Activated naive CD4-positive, alpha-beta T cell treated with anti-CD3 and anti-CD28 coated beads, Interleukin-2, amount 10 ng/mL, durations not matched to agents 7 days and 5 days (primary cell): ENCODE measurements at places on chromosomes 3 and 15.
A peak's percentile ranks its signal among the peaks of the same experiment; 100 is the strongest.

DNA sequence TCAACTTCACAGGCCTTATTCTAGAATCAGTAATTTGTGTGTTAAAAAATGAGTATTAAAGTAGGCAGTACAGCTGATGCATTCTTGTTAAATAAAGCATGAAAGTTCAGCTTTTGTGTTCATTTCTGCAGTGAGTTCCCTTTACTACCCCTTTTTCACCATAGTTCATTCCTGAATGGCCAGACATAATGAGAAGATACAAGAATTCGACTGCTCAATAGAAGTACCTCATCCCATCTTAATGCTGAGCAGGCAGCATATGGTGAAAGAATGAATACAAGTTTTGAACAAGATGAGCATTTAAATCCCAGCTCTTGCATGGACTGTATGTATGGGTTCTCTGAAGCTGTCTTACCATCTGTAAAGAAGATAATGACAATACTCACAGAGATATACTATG lies 647.6 kb upstream of the TGFBR2 start:
- H3K4me1 ChIP-seq: no peaks in the 10 kb centered on the region
- H3K27me3 ChIP-seq: peaks cover 8% of the 10 kb centered on the region
- DNase-seq: no peak

- no peak overlapping the region for H3K4me3 ChIP-seq
- no peaks in the 10 kb centered on the region for H3K36me3 ChIP-seq
- no peaks in the 10 kb centered on the region for H3K27me3 ChIP-seq
These were observed 344.6 kb upstream of the PROK2 start for GRCh38 chr3:72129501-72130094.

DNA sequence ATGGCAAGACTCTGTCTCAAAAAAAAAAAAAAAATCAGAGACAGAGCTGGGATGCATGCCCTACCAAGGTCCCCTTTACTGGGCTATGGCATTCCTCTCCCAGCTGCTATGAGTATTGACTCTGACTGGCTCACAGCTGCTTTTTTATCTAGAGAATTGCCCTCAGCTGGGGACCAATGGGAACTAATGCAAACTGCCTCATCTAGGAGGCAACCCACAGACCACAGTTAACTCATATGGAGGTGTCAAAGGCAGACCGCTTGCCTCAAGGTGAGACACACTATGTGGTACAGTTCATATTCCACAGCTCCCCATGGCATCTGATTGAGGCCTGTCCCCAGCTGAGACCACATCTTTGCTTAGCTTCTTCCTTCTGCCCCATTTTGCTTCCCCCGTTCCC lies 183.5 kb upstream of the EOMES start:
- H3K4me3 ChIP-seq: no peak overlapping the region
- no peaks in the 10 kb centered on the region for H3K27me3 ChIP-seq
- H3K36me3 ChIP-seq: peaks cover 4% of the 10 kb centered on the region
- no peak overlapping the region for H3K27ac ChIP-seq
- H3K4me1 ChIP-seq: peaks cover 21% of the 10 kb centered on the region

- H3K27ac ChIP-seq: no peak overlapping the region
- no peak for DNase-seq
- no peaks in the 10 kb centered on the region for H3K27me3 ChIP-seq
These were observed 66.0 kb downstream of the DNAJB8 start for GRCh38 chr3:128400671-128401070.

DNA sequence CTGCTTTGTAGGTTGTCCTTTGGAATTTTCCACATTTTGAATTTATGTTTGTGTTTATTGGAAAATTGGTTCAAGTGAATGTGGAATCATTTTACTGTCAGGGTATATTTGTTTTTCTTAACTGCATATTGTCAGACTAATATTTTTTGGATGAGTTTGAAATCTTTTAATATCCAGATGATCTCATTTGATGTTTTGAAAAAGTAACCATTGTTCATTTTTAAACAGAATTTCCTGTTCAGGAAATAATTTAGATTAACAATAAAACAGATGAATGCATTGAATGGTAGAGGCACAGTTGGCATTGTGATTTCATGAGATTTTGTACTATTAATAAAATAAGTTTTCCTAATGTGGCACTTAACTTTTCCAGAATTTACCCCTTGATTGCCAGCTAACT lies 15.5 kb downstream of the TRAK1 start:
- peaks cover 2% of the 10 kb centered on the region for H3K36me3 ChIP-seq
- no peaks in the 10 kb centered on the region for H3K27me3 ChIP-seq
- DNase-seq: no peak
- no peak overlapping the region for H3K4me3 ChIP-seq

GRCh38 chr3:138845181-138845601 lies 10.5 kb upstream of the PIK3CB start:
- DNase-seq: no peak
- peaks cover 4% of the 10 kb centered on the region for H3K27me3 ChIP-seq
- H3K27ac ChIP-seq: no peak overlapping the region
- no peaks in the 10 kb centered on the region for H3K36me3 ChIP-seq
- no peak overlapping the region for H3K4me3 ChIP-seq

GRCh38 chr3:138234401-138235179 lies 47.5 kb downstream of the ARMC8 start:
- H3K36me3 ChIP-seq: peaks cover 30% of the 10 kb centered on the region
- DNase-seq: no peak
- H3K4me1 ChIP-seq: peaks cover 7% of the 10 kb centered on the region
- H3K27me3 ChIP-seq: no peaks in the 10 kb centered on the region

- peaks cover 44% of the 10 kb centered on the region for H3K4me1 ChIP-seq
- H3K27ac ChIP-seq: peak overlapping the region; percentile 97
- H3K27me3 ChIP-seq: peaks cover 14% of the 10 kb centered on the region
- peaks cover 11% of the 10 kb centered on the region for H3K36me3 ChIP-seq
- peak overlapping the region; percentile 98 for H3K4me3 ChIP-seq
These were observed 768 bp downstream of the AAGAB start for GRCh38 chr15:67253549-67254237.

DNA sequence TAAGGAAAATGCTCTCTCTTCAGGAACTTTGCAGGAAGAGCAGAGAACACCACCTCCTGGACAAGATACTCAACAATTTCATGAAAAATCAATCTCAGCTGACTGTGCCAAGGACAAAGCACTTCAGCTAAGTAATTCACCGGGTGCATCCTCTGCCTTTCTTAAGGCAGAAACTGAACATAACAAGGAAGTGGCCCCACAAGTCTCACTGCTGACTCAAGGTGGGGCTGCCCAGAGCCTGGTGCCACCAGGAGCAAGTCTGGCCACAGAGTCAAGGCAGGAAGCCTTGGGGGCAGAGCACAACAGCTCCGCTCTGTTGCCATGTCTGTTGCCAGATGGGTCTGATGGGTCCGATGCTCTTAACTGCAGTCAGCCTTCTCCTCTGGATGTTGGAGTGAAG lies 200.5 kb downstream of the AKAP13 start:
- peaks cover 67% of the 10 kb centered on the region for H3K36me3 ChIP-seq
- DNase-seq: peak; percentile 64
- peaks cover 69% of the 10 kb centered on the region for H3K4me1 ChIP-seq
- H3K27me3 ChIP-seq: no peaks in the 10 kb centered on the region
- peak overlapping the region; percentile 97 for H3K27ac ChIP-seq

- no peak overlapping the region for H3K4me3 ChIP-seq
- no peaks in the 10 kb centered on the region for H3K36me3 ChIP-seq
- H3K27me3 ChIP-seq: no peaks in the 10 kb centered on the region
- no peaks in the 10 kb centered on the region for H3K4me1 ChIP-seq
These were observed 107.2 kb upstream of the GBE1 start for GRCh38 chr3:81868597-81868996.

DNA sequence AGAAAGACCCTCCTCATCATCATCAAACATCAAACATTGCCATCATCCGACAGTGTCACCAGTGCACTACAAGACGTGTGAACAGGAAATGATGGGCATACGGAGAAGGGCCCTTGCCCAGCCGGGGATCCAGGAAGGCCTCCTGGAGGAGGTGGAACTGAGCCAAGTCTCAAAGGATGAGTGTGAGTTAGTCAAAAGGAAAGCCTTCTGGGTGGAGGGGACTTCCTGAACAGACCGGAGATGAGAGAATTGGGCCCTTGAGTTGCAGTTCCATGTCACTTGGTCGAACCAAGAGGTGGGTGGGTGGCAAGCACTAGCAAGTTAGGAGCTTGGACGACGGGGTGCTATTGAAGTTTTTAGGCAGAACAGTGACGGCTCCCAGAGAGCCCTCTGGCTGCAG lies 8.5 kb downstream of the SEMA4B start:
- H3K27ac ChIP-seq: no peak overlapping the region
- H3K27me3 ChIP-seq: no peaks in the 10 kb centered on the region
- H3K4me3 ChIP-seq: no peak overlapping the region
- DNase-seq: no peak
- H3K36me3 ChIP-seq: peaks cover 10% of the 10 kb centered on the region

GRCh38 chr3:87895983-87896382 lies 162.8 kb downstream of the CGGBP1 start:
- H3K36me3 ChIP-seq: no peaks in the 10 kb centered on the region
- H3K4me3 ChIP-seq: no peak overlapping the region
- no peak for DNase-seq
- no peak overlapping the region for H3K27ac ChIP-seq
- no peaks in the 10 kb centered on the region for H3K27me3 ChIP-seq
- H3K4me1 ChIP-seq: no peaks in the 10 kb centered on the region

DNA sequence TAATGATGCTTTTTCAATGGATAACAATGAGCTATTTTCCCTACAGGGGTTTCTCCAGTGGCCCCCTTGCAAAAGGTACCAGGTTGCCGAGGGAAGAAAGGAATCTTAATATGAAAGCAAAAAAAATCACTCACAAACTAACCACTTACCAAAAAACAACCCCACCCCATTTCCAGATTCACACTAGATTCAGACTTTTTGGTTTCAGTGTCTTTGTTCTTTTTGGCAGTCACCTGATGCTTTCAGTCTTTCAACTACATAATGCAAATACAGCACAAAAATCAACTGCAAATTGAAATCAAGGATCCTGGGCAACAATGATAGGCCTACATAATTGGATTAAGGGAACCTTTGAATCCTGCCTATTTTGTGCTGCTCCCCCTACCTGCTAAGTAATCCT lies 71.1 kb upstream of the RAP2B start:
- peak overlapping the region; percentile 1 for H3K4me3 ChIP-seq
- H3K36me3 ChIP-seq: no peaks in the 10 kb centered on the region
- no peak for DNase-seq
- peaks cover 4% of the 10 kb centered on the region for H3K27me3 ChIP-seq

GRCh38 chr15:100847194-100847593 lies 32.4 kb upstream of the ALDH1A3 start:
- no peaks in the 10 kb centered on the region for H3K36me3 ChIP-seq
- H3K4me1 ChIP-seq: peaks cover 5% of the 10 kb centered on the region
- no peak overlapping the region for H3K4me3 ChIP-seq

- no peaks in the 10 kb centered on the region for H3K36me3 ChIP-seq
- no peak overlapping the region for H3K4me3 ChIP-seq
- no peak overlapping the region for H3K27ac ChIP-seq
- peaks cover 8% of the 10 kb centered on the region for H3K27me3 ChIP-seq
These were observed 95.5 kb downstream of the CCNL1 start for GRCh38 chr3:157064402-157064801.

- H3K36me3 ChIP-seq: no peaks in the 10 kb centered on the region
- no peaks in the 10 kb centered on the region for H3K4me1 ChIP-seq
- no peak for DNase-seq
- H3K4me3 ChIP-seq: no peak overlapping the region
- no peak overlapping the region for H3K27ac ChIP-seq
These were observed 410.8 kb upstream of the RASGRP1 start for GRCh38 chr15:38975282-38975990.

GRCh38 chr3:16337856-16338540 lies 73.0 kb downstream of the OXNAD1 start:
- H3K4me3 ChIP-seq: no peak overlapping the region
- DNase-seq: peak; percentile 79
- peaks cover 50% of the 10 kb centered on the region for H3K4me1 ChIP-seq
- H3K36me3 ChIP-seq: peaks cover 70% of the 10 kb centered on the region
- peak overlapping the region; percentile 76 for H3K27ac ChIP-seq
- H3K27me3 ChIP-seq: no peaks in the 10 kb centered on the region

GRCh38 chr15:70091726-70092463 lies 5.8 kb downstream of the TLE3 start:
- H3K27ac ChIP-seq: no peak overlapping the region
- H3K4me1 ChIP-seq: peaks cover 63% of the 10 kb centered on the region
- H3K4me3 ChIP-seq: no peak overlapping the region

DNA sequence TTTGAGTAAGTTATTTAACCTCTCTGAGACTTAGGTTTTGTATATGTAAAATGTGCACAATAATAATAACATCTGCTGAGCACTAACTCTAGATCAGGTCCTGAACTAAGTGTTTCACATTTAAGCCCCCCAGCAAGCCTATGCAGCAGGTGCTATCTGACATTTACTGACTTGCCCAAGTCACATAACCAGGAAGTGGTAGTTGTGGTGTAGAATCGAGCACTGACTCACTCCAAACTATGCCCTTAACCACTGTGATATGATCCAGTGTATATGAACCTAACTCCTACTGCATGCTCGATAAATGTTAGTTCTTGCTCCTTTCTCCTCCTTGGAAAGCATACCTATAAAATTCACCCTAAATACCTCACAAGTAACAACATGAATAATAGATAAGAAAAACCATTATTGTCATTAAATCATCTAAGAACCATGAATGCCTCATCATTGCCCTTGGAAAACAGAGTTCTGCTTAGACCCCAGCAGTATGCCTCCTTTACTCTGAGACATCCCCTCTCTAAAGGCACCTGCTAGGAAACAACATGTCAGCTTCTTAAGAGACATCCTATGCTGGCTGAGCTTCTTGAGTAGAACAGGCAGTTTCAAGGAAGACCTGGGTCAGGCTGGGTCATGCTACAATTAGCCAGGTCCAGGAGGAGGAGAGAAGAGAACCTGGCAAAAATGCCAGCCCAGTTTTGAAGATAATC lies 3.0 kb upstream of the SHC4 start:
- peaks cover 40% of the 10 kb centered on the region for H3K4me1 ChIP-seq
- peaks cover 61% of the 10 kb centered on the region for H3K27me3 ChIP-seq
- no peak overlapping the region for H3K4me3 ChIP-seq
- H3K36me3 ChIP-seq: peaks cover 4% of the 10 kb centered on the region
- peak; percentile 51 for DNase-seq

DNA sequence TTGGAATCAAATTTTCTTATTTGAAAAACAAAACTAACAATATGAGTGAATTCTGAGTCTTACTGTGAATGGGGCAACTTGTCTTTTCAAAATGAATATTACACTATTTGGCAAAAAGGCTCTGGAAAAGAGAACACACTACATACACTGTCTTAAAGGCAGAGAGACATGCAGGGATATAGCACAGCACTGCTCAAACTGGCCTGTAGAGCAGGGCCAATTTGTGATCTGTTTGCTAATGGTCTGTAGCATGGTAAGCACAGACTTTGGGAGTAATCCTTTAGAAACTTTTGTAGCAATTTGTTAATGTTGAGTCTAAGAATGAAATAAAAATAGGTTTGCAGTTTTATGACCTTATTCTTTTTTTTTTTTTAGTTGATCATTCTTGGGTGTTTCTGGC lies 679.8 kb upstream of the SGO1 start:
- H3K27ac ChIP-seq: no peak overlapping the region
- no peak for DNase-seq
- no peaks in the 10 kb centered on the region for H3K36me3 ChIP-seq

GRCh38 chr3:14991151-14991742 lies 43.9 kb downstream of the NR2C2 start:
- no peak overlapping the region for H3K27ac ChIP-seq
- peaks cover 20% of the 10 kb centered on the region for H3K4me1 ChIP-seq
- H3K36me3 ChIP-seq: peaks cover 11% of the 10 kb centered on the region
- H3K4me3 ChIP-seq: no peak overlapping the region
- no peak for DNase-seq
- no peaks in the 10 kb centered on the region for H3K27me3 ChIP-seq

- DNase-seq: no peak
- H3K4me3 ChIP-seq: no peak overlapping the region
- no peaks in the 10 kb centered on the region for H3K27me3 ChIP-seq
- H3K27ac ChIP-seq: no peak overlapping the region
These were observed 93.7 kb upstream of the UBE3A start for GRCh38 chr15:25532269-25533140.

GRCh38 chr3:58163234-58163633 lies 47.5 kb downstream of the DNASE1L3 start:
- H3K36me3 ChIP-seq: peaks cover 5% of the 10 kb centered on the region
- H3K4me3 ChIP-seq: no peak overlapping the region
- H3K27me3 ChIP-seq: no peaks in the 10 kb centered on the region
- peaks cover 9% of the 10 kb centered on the region for H3K4me1 ChIP-seq
